ENCODE measurements at places on chromosomes 1 and 21.

DNA sequence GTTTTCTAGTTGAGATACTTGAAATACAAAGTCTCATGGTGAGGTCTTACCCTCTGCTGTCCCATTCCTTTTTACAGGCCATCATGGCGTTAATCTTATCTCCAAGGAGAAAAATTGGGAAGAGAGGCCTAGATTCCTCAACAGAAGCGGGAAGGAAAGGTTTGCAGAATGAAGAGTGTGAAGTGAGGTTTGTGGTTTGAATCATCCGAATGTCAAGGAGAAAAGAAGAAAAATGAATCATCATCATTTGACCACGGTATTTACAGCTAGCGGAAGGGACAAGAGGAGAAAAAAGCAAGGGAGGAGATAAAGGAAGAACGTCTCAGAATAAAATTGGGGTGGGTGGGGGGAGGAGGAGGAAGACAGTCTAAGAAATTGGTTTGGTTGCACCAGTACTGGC is 935 bp upstream of the COG2 start:
- no peak for ATAC-seq

GRCh38 chr1:30758121-30758688 is 631 bp upstream of the LAPTM5 start:
- ATAC-seq, result no peak

GRCh38 chr1:163980394-163980793 is 578.6 kb upstream of the PBX1 start:
- no peak for ATAC-seq

DNA sequence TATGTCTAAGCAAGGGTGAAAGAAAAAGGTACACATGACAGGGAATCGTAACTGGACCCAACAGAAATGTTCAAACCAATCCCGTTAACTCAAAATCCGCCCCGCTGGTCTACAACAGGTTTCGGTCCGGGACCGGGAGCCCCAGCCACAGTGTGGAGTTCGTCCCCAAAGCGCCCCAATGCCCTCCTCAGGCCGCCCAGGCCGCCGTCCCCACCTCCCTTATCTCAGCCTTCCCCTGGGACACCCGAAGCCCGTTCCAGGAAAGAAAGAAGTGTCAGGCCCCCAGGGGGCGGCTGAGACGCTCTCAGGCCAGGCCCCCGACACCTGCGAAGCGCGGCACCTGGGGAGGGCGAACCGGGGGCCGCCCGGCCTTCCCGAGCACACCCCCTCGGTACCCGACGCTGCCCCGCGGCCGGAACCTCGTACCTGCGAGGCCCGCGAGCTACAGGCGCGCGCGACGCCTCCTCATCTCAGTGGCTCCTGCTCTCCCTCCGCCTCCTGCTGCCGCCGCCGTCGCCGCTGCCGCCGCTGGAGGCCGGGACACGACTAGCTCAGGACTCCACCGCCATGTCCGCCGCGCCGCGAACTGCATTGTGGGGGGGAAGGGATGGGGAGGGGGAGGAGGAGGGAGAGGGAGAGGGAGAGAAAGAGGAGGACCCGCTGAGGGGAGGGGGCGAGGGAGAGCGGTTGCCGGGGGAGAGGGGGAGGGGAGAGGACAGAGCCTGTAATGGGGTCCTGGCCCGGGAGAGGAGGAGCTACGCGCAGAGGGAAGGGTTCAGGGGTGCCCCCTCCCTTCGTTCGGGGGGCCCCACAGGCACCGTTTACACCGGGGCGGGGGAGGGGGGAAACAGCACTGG is at the start of gene TUT4:
Gene TUT4, minus strand, starts transcription at position 588 of the 857 bp plus-strand sequence. CDS start 26,812 bp downstream, outside the sequence.
- ATAC-seq, result peak; percentile 77

DNA sequence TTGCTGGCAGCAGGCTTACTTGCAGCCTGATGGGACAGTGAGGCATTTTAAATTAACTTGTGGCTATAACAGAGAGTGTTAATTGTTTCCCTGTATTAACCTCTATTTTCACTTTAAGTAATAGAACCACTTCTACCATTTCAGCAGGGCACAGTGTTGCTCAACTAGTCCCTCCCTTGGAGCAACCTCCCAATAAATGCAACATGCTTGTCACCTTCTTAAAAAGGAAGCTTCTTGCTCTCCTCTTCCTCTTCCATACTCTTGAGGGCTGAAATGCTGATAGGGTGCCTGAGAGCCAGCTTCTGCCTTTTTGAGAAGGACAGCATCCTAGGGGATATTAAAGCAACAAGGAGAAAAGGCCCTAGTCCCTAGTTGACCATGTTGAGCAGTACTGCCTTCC is 52.1 kb downstream of the C4BPA start:
- no peak for ATAC-seq

DNA sequence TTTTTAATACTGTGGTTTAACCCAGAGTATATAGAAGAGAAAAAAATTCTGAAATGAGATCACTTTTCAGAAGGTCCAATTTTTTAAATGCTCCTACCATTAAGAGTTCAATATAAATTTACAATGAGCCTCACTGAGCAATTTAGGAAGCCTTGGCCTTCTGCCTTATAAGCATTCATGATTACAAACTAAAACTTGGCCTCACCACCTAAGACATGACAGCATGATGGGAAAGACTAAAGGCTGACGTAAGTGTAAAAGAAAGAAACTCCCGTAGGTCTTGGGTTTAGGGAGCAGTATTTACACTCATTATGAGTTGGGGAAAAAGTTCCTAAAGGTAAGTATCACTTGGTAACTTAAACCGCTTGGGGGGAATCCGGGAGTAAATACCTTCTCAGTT is 70.7 kb upstream of the ESRRG start:
- ATAC-seq, result no peak

GRCh38 chr1:69648486-69648885 is 80.8 kb downstream of the LRRC7 start:
- ATAC-seq, result no peak

DNA sequence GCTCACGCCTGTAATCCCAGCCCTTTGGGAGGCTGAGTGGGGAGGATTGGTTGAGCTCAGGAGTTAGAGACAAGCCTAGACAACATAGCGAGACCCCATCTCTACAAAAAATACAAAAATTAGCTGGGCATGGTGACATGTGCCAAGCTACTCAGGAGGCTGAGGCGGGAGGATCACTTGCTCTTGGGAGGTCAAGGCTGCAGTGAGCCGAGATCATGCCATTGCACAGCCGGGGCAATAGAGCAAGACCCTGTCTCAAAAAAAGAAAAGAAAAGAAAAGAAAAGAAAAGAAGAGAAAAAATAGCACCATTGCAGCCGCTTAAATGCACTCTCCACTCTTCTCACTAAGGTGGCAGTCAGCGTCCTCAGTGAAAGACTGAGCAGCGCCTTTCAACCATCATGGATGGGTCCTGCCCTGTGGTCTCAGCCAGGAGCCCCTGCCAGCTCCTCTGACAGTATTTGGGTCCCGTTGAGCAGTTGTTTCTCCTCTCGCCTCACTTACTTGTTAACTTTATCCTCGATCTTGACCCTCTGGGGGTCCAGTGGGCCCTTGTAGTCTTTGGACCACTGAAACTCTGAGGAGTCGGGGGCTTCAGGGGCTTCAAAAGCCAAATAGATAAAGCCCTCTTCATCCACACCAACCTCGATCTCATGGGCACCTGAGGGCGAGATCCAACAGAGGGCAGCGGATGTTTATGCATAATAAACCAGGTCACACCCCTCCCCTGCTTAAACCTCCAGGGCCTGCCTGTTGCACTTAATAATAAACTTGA is 36.9 kb downstream of the MYOM3 start:
- ATAC-seq, result no peak

DNA sequence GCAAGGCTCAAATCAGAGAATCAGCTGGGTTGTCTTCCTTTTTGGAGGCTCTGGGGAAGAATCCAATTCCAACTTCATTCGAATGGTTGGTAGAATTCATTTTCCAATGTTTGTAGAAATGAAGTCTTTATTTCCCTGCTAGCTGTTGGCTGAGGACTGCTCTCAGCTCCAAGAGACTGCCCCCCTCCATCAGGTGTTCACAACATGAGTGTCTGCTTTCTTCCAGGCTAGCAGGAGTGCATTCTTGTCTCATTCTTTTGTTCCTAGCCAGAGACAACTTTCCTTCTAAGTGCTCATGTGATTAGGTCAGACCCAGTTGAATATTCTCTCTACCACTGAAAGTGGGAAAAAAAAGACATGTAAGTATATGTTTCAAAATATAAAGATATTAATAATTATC is 95.2 kb downstream of the HLX start:
- ATAC-seq, result no peak

DNA sequence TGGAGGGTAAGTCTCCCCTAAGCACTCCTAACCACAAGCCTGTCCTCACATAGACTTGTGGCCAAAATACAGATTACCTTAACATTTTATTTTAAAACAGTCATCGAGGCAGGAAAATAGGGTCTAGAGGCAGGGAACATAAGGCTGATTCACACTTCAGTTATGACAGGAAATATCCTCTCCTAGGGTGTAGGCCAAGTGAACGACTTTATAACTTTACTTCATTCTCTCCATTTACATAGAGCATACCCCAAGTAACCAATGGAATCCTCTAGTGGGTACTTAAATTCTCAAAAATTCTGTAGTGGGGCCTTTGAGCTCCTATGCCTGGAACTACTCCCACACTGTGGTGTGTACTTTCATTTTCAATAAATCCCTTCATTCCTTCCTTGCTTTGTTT is 113.0 kb downstream of the WDR3 start:
- no peak for ATAC-seq

DNA sequence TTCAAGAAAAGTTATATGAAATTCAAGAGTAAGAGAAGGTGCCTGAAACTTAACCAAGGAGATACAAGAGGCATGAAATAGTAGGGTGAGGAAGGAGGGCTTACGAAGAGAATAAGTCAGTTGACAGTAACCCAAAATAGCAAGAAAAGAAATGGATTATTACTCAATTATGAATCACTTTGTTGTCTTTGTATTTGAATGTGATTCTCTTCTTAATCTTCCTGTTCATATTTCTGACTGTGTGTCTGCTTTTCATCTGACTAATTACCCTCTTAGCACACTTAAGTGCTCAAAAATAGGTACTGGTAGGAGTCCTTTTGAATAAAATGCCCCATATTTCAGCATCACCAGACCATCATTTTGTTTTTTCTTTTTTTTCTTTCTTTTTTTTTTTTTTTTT is 39.4 kb downstream of the GLMN start:
- no peak for ATAC-seq

GRCh38 chr1:10787286-10787685 is 9.2 kb downstream of the CASZ1 start:
- no peak for ATAC-seq

GRCh38 chr1:55064071-55064581 is 24.8 kb downstream of the PCSK9 start:
- ATAC-seq, result peak; percentile 24

- no peak for ATAC-seq
Observed at GRCh38 chr1:37478451-37478881, 4.1 kb downstream of the ZC3H12A start.

GRCh38 chr1:151612501-151613281 is 841 bp downstream of the SNX27 start:
- peak; percentile 54 for ATAC-seq
